ENCODE measurements at places on chromosomes 7 and 10. TPM values are rescaled to one million over a fixed set of nuclear protein-coding genes. Genes with fewer than 3 reads are reported as not detected.

DNA sequence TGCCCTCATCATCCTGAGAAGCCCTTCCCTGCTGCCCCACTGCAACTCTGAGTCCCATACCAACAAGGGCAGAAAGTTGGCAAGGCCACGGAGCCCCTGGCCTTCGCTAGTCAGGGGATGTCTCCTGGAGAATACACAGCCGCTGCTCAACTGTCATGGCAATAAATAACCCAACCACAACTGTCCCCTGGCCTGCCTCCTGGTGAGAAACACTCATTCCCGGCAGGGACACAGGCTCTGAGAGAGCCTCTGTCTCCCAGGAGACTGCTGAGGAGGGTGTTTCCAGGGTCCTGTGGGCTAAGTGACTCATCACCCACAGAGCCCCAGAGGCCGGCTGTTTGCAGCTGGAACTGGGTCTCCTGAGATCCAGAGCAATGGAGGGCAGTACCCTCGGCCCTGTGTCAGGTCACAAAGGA is 354.1 kb downstream of the TNS3 start:
- H3K4me1 ChIP-seq = peaks cover 31% of the 10 kb centered on the region
- H3K4me3 ChIP-seq = no peak overlapping the region
- peak; percentile 82 for DNase-seq
- H3K27ac ChIP-seq = peak overlapping the region; percentile 59
- H3K27me3 ChIP-seq = no peaks in the 10 kb centered on the region
- no peaks in the 10 kb centered on the region for H3K36me3 ChIP-seq

DNA sequence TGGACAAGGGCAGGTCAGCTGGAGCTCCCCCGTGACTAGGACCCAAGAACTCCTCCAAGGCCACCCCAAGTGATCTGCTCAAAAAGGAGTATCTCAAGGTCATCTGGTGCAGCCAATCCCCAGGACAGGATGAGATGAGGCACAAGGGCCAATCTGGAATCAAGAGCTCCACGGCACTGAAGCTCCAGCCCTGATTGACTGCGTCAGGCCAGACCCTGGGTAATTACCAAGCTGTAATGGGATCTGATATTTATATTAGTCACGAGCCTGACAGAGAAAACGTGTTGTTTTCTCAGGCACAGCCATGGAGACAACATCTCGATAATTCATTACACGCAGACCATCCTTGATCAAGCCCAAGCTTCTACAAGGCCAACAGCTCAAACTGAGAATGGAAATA is 4.2 kb downstream of the KCNMA1 start:
- H3K27ac ChIP-seq = no peak overlapping the region
- H3K4me1 ChIP-seq = no peaks in the 10 kb centered on the region
- H3K4me3 ChIP-seq = no peak overlapping the region
- no peak for DNase-seq
- peaks cover 22% of the 10 kb centered on the region for H3K27me3 ChIP-seq

GRCh38 chr7:44438816-44439215 is 51.6 kb downstream of the NUDCD3 start:
- no peak for DNase-seq
- H3K27ac ChIP-seq = no peak overlapping the region
- no peaks in the 10 kb centered on the region for H3K4me1 ChIP-seq
- H3K4me3 ChIP-seq = no peak overlapping the region
- no peaks in the 10 kb centered on the region for H3K27me3 ChIP-seq

- no peaks in the 10 kb centered on the region for H3K27me3 ChIP-seq
- H3K4me3 ChIP-seq = no peak overlapping the region
- DNase-seq = no peak
- peaks cover 15% of the 10 kb centered on the region for H3K4me1 ChIP-seq
- H3K36me3 ChIP-seq = no peaks in the 10 kb centered on the region
These were observed 41.8 kb upstream of the C10orf71 start for GRCh38 chr10:49257154-49257553.

DNA sequence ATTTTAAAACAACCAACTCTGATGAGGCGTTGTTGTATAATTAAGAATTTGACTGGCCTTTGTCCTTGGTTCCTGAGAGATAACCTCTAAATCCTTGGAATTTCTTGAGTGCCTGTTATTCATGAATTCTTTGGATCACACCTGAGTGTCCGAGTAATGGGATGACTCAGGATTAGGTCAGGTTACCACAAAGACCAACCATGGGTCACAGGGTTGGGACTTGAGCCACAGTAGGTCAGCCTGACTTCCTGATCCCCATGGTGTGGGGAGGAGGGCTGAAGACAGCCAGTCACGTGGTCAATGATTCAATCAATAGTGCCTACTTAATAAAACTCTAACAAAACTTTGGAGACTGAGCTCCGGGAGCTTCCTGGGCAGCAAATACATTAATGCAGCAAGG is 192.5 kb downstream of the GFRA1 start:
- no peak overlapping the region for H3K27ac ChIP-seq
- no peak overlapping the region for H3K4me3 ChIP-seq
- no peaks in the 10 kb centered on the region for H3K36me3 ChIP-seq
- H3K27me3 ChIP-seq = no peaks in the 10 kb centered on the region
- H3K4me1 ChIP-seq = no peaks in the 10 kb centered on the region

GRCh38 chr10:102935939-102936605 is 18.0 kb downstream of the CNNM2 start:
- DNase-seq = no peak
- H3K27ac ChIP-seq = no peak overlapping the region
- no peaks in the 10 kb centered on the region for H3K4me1 ChIP-seq
- H3K27me3 ChIP-seq = no peaks in the 10 kb centered on the region
- H3K36me3 ChIP-seq = no peaks in the 10 kb centered on the region

- no peak overlapping the region for H3K4me3 ChIP-seq
- no peak for DNase-seq
- peaks cover 46% of the 10 kb centered on the region for H3K27me3 ChIP-seq
- H3K36me3 ChIP-seq = no peaks in the 10 kb centered on the region
- H3K27ac ChIP-seq = no peak overlapping the region
These were observed 85.4 kb downstream of the FOXL3 start for GRCh38 chr7:375321-375831.

GRCh38 chr7:99142727-99143520 is 984 bp downstream of the SMURF1 start:
- no peak overlapping the region for H3K27ac ChIP-seq
- H3K27me3 ChIP-seq = no peaks in the 10 kb centered on the region
- peak; percentile 95 for DNase-seq
- H3K4me3 ChIP-seq = peak overlapping the region; percentile 75
- H3K36me3 ChIP-seq = peaks cover 14% of the 10 kb centered on the region

DNA sequence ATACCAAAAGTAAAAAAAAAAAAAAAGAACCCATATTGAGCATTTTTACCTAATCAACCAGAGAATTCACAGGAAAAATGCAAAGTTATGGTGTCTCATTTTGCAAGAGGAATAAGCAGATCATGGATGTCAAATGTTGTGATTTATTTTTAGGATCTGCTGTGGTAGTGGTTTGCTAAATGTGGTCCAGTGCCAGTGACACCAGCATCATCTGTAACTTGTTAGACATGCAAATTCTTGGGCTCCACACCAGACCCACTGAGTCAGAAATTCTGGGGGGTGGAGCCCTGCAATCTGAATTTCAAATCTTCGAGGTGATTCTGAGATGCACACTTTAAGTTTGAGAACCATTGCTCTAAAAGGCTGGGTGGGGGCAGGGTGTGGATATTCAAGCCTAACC is 30.1 kb upstream of the ZEB1 start:
- H3K36me3 ChIP-seq = no peaks in the 10 kb centered on the region
- H3K27me3 ChIP-seq = no peaks in the 10 kb centered on the region
- H3K4me1 ChIP-seq = no peaks in the 10 kb centered on the region
- no peak overlapping the region for H3K27ac ChIP-seq
- no peak overlapping the region for H3K4me3 ChIP-seq

DNA sequence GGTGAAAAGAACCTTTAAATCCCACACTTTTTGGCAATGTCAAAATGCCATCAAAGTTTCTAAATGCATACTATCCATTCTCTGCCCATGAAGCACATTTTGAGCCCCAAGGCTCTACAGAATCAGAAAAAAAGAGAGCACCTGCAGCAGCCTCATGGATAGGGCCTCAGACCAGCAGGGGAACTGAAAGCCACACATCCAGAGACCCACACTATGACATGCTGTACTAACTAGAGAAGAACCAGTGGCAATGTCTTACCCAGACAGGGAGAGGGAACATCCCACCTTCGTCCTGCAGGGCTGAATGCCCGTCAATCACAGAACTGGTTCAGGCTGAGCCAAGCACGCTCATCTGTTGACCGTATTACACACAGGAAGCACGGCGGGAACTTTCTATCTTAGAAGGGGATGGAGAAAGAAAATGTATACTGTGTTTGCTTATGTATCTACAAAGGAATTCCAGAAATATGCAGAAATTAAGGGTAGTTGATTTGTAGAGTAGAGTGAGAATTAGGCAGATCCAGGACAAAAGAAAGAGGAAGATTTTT is 237.2 kb downstream of the GLI3 start:
- no peak overlapping the region for H3K4me3 ChIP-seq
- no peaks in the 10 kb centered on the region for H3K27me3 ChIP-seq
- H3K4me1 ChIP-seq = no peaks in the 10 kb centered on the region
- H3K36me3 ChIP-seq = no peaks in the 10 kb centered on the region
- no peak overlapping the region for H3K27ac ChIP-seq

DNA sequence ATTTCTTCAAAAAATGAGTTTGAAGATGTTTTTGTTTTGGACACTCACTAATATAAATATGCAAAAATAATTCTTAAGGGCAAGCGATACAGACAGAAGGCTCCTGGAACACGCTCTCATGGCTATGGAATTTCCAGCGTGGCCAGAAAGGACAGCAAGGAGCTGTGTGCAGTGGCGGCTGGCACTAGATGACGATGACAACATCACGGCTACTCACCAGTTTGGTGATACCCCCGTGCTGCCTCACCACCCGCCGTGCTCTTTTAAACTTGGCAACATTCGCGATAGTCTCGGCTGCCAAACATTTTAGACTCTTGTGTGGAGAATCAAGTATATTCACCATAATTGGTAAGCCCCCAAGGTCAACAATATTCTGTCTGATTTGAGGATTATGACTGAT is 54.9 kb downstream of the ODAD2 start:
- no peak overlapping the region for H3K27ac ChIP-seq
- DNase-seq = no peak
- H3K27me3 ChIP-seq = no peaks in the 10 kb centered on the region
- no peak overlapping the region for H3K4me3 ChIP-seq
- no peaks in the 10 kb centered on the region for H3K4me1 ChIP-seq
- H3K36me3 ChIP-seq = no peaks in the 10 kb centered on the region

GRCh38 chr10:131420867-131421266 is 109.3 kb upstream of the TCERG1L start:
- no peaks in the 10 kb centered on the region for H3K27me3 ChIP-seq
- H3K4me1 ChIP-seq = no peaks in the 10 kb centered on the region
- H3K27ac ChIP-seq = no peak overlapping the region
- no peak for DNase-seq
- no peak overlapping the region for H3K4me3 ChIP-seq

DNA sequence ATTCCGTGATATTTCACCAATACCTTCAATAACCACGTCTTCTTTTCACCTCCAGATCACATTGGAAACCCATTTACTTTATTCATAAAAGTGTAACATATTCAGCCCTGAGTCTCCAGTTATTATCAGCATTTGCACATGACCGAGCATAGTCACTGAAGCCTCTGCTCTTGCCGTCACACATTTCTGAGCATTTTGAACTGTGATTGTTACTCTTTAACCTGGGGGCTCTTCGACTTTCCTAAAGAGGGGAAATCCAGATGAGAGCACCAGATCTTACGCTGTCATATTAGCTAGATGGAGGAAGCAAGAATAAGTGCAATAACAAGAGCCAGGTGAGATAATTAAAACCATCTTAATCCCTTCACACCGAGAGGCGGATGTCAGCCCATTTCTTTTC is 260.0 kb upstream of the NRP1 start:
- no peak for DNase-seq
- no peak overlapping the region for H3K4me3 ChIP-seq
- no peaks in the 10 kb centered on the region for H3K36me3 ChIP-seq
- no peaks in the 10 kb centered on the region for H3K4me1 ChIP-seq

- no peaks in the 10 kb centered on the region for H3K4me1 ChIP-seq
- no peak overlapping the region for H3K4me3 ChIP-seq
- DNase-seq = no peak
- H3K27ac ChIP-seq = no peak overlapping the region
- H3K36me3 ChIP-seq = no peaks in the 10 kb centered on the region
These were observed 56.2 kb downstream of the PTPRE start for GRCh38 chr10:127963136-127963535.

DNA sequence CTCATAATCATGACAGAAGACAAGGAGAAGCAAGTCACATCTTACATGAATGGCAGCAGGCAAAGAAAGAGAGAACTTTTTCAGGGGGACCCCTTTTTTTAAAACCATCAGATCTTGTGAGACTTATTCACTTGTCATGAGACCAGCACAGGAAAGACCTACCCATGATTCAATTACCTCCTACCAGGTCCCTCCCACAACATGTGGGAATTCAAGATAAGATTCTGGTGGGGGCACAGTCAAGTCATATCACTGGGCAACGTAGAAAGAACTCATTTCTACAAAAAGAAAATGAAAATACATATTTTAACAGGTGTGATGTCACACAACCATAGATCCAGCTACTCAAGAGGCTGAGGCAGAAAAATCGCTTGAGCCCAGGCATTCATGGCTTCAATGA is 304.1 kb downstream of the IPMK start:
- no peak overlapping the region for H3K4me3 ChIP-seq
- no peak for DNase-seq
- no peaks in the 10 kb centered on the region for H3K36me3 ChIP-seq
- no peaks in the 10 kb centered on the region for H3K4me1 ChIP-seq
- no peaks in the 10 kb centered on the region for H3K27me3 ChIP-seq

PAX2 gene
- total RNA-seq = not detected

ZNF804B gene
- total RNA-seq = 0.07 TPM

MMD2 gene
- total RNA-seq = not detected

CASP7 gene
- 9.0 TPM for total RNA-seq

PDE1C gene
- total RNA-seq = not detected

MPP7 gene
- 0.38 TPM for total RNA-seq

CYP2C18 gene
- not detected for total RNA-seq

CADPS2 gene
- total RNA-seq = 0.18 TPM

SORCS1 gene
- 2.7 TPM for total RNA-seq

SFTPA2 gene
- 5.3 TPM for total RNA-seq

RASA4 gene
- 10.9 TPM for total RNA-seq

Measured in K562 (cell line).